ENCODE measurements at places on chromosomes 4 and X.

DNA sequence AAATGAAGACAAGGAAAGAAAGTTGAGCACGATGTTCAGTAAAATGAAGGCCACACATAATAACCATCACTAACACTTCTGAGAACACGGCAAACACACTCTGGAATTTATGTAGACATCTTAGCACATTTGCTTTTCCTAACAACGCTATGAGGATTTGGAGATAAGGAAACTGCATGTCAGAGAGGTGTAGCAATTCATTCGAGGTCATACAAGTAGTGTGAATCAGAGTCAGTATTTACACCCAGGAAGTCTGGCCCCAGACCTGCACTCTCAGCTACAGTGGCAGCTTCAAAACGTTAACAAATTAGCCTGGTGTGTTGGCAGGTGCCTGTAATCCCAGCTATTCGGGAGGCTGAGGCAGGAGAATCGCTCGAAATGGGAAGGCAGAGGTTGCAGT lies 253.4 kb downstream of the PDGFC start:
- no peak for DNase-seq

- no peak for DNase-seq
Measured at GRCh38 chr4:55343887-55344286, 2.2 kb upstream of the SRD5A3 start.

DNA sequence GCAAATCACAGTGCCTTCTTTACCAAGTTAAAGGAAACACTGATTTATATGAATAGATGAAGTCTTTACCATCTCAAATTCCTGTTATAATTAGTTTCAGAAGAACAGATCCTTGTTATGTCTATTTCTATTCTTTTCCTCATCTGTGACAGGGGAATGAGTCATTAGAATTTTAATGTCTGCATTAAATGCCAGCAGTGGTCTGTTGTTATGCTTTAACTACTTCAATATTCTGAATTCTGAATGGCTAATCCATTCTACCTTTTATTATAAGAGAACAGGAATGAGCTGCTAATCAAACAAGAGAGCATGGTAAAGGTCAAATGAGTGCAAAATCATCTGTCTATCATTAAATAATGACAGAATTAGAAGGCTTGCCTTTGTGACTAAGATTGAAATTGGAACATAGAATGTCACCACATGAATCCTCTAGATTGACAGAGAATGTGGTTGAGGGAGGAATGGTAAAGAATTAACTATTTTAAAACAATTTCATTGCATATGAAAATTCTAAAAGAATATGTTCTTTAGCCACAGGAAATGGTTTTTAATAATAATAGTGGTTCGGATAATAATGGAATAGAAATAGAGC lies 935.5 kb downstream of the ADGRL3 start:
- no peak for DNase-seq

DNA sequence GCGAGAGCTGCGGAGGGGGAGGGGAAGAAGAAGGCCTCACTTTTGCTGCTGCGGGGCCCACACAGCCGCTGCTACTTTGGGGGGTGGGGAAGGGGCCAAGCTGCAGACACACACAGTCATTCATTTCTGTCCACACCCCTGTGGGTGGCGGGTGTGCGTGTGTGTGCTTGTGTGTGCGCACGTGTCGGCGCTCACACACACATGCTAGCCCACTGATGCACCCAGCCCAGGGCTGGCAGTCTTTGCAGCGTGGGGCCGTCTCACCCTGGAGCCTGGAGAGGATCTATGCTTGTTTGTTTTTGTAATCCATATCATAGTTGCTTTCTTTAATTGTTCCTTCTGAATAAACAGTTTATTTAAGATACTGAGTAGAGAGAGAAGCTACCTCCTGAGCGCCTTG lies 4.0 kb downstream of the DUSP9 start:
- DNase-seq: no peak

- no peak for DNase-seq
Measured at GRCh38 chr4:147727476-147728028, 4.3 kb upstream of the ARHGAP10 start.

GRCh38 chrX:6777238-6778002 lies 242.5 kb upstream of the VCX3A start:
- no peak for DNase-seq

DNA sequence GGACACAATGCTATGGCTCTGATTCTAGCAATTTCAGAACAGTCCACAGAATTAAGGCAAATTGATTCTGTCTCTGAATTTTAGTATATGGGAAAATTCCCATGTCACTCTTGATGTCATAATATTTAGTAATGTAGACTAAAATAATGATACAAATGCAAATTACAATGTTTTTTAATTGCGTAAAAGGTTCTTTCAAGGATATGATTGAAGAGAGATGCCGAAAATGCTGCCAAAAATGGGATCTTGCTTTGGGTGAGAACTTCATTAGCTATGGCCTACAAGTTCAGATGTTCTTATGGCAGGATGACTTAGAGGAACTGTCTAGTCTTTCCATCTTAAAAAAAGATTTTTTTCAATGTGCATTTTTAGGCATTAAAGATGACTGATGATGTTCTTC lies 170.6 kb downstream of the TMA16 start:
- DNase-seq: no peak

- no peak for DNase-seq
Measured at GRCh38 chr4:86450861-86451260, 91.0 kb upstream of the MAPK10 start.

GRCh38 chrX:77446029-77446585 lies 1.1 kb upstream of the FGF16 start:
- DNase-seq: no peak

DNA sequence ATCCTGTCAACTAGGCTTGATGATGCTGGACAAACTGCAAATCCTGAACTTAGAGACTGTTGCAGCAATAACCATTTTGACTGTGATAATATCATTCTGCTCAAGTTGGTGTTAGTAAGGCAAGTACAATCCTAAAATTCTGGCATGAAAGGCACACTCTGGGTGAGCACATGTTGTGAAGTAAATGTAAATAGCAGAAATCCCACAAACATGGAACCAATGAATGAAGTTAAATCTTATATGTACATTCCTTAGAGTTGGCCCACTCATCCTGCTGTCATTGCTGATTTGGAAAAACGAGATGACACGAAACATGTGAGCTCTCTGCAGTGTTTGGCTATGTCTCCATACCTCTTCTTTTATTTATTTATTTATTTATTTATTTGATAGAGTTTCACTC lies 21.0 kb downstream of the RBM47 start:
- no peak for DNase-seq

Data from MV-4-11 (cell line).